ENCODE measurements at places on chromosomes 16 and 17. TPM values are rescaled to one million over a fixed set of nuclear protein-coding genes. Genes with fewer than 3 reads are reported as not detected.

DNA sequence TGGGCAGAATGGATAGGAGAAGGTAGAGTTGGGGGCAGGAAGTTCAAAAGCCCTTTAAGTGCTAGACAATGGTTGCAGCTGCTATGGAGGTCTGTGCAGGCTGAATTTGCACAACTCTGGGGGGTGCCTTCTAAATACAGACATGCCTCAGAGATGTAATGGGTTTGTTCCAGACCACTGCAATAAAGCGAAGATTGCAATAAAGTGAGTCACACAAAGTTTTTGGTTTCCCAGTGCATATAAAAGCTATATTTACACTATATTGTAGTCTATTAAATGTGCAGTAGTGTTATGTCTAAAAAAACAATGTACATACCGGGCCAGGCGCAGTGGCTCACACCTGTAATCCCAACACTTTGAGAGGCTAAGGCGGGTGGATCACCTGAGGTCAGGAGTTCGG, 60.5 kb upstream of the MYOCD start:
- no peak for DNase-seq

- DNase-seq: no peak
Measured at GRCh38 chr17:50902372-50903353, 36.5 kb upstream of the TOB1 start.

GRCh38 chr17:28865946-28866752, 11.3 kb downstream of the ERAL1 start:
- DNase-seq: no peak

The NGFR gene
- 291 TPM for total RNA-seq

The GPR139 gene
- not detected for total RNA-seq

- peak; percentile 57 for DNase-seq
Measured at GRCh38 chr17:77498791-77499698, 358.3 kb downstream of the SEC14L1 start.

GRCh38 chr16:10992797-10993196, 48.4 kb downstream of the CLEC16A start:
- DNase-seq: no peak

The CA7 gene
- not detected for total RNA-seq

Measured in sciatic nerve (tissue), 2 donors.